ENCODE measurements at places on chromosomes 11 and 22.

DNA sequence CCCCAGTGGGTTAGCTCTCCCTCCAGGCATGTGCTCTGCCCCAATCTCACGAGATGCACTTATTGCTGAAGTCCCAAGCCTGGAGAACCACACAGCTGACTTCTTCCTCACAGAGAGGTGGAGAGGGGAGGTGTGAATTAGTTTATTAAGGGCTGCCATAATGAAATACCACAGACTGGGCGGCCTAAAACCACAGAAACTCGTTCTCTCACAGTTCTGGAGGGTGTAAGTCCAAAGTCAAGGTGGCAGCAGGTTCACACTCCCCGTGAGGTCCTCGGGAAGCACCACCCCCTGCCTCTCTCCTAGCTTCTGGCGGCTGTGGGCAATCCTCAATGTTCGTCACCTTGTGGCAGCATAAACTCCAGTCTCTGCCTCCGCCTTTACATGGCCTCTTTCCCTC, 39.3 kb downstream of the TECTA start:
- DNase-seq = no peak

- no peak for DNase-seq
Observed at GRCh38 chr11:132714859-132715440, 817.4 kb downstream of the OPCML start.

DNA sequence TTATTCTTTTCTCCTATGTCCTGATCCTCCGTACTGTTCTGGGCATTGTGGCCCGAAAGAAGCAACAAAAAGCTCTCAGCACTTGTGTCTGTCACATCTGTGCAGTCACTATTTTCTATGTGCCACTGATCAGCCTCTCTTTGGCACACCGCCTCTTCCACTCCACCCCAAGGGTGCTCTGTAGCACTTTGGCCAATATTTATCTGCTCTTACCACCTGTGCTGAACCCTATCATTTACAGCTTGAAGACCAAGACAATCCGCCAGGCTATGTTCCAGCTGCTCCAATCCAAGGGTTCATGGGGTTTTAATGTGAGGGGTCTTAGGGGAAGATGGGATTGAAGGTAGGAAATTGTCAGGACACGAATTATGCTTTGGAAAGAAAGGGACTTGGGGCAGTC, 843 bp downstream of the OR51T1 start:
- no peak for DNase-seq

DNA sequence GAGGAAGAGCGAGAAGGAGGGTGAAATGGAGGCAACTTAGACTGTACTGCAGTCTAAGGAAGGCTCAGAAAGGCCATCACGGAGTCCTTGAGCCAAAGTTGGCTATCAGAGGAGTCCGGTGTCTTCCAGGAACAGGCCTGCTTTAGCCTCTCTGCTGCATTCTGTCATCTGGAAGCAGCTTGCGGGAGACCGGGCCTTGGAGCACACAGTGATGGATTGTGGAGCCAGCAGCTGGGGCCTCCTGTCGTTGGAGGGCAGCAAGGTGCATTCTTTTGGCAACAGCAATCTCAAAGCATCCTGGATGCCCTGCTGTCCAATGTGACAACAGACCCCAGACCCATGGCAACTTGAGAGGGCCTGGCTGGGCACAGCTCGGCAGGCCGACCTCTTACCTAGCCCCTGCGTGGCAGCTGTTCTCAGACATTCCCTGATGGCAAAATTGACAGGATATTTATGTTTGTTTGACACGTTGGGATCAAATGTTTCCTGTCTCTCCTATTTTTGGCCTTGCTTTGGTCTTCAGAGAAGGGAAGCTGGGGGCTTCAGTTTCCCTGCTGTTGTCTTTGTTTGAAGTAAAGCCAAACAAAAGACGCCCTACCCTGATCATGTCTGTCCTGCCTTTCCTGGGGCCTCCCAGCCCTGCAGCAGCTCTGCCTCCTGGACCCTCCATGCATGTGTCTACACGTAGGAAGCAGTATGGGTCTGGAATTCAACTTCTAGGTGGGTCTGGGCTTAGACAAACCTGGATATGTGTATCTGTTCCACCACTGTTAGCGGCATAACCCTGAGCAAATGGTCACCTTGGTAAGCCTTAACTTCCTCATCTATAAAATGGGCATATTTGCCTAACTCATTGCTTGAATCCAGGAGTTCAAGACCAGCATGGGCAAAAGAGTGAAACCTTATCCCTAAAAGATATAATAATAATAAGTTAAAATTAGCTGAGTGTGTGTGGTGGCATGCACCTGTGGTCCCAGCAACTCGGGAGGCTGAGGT, 43.9 kb upstream of the LMO2 start:
- DNase-seq = no peak

- DNase-seq = no peak
Observed at GRCh38 chr11:134761926-134762247, 349.8 kb upstream of the B3GAT1 start.

GRCh38 chr22:23067691-23068090, 2.6 kb upstream of the GNAZ start:
- no peak for DNase-seq

- no peak for DNase-seq
Observed at GRCh38 chr11:119615003-119615881, 113.8 kb downstream of the NECTIN1 start.

DNA sequence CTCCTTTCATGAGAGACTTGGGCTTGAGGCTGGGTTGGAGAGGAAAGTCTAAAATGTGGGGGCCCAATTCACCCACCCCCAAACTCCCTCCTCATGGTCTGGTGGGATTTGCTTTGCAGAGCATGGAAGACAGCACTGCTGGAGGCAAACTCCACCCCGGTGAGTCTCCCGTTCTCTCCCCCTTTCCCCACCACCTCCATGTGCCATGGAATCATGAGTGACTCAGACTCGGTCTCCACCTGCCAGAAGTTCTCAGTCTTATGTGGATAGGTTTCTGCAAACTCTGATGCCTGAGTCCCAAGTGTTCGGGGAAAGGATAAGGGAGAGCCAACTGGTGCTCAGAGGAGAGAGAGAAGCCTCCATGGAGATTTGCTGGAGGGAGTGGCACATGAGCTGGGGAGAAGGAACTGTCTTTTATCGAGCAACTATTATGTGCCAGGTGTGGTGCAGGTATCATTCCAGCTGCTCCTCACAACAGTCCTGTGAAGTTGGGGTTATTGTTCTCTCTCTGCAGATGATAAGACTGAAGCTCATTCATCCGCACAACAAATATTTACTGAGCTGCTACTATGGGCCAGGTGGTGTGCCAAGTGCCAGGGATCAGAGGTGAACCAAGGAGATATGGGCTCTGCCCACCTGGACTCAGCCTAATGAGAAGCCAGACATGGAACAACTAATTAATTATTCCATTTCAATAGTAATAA, 6.6 kb downstream of the PLEKHB1 start:
- no peak for DNase-seq

DNA sequence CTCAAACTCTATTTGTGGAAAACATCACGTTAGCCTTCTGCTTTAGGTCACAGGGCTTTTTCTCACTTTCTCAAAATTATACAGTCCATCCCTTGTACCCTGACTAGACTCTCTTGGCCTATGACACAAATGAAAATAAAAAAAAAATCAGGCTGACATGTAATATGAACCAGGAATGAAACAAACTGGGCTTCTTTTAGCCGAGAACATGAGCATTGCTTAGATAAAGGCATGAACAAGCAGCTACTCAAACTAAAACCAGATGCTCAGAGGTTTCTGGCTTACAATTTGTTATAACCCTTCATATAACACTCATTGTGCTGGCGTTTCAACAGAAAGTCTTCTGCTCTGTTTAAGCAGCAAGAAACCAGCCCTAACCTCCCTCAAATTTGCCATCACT, 265.5 kb upstream of the NARS2 start:
- DNase-seq = no peak

GRCh38 chr22:38088629-38089473, 4.9 kb upstream of the SLC16A8 start:
- DNase-seq = no peak

DNA sequence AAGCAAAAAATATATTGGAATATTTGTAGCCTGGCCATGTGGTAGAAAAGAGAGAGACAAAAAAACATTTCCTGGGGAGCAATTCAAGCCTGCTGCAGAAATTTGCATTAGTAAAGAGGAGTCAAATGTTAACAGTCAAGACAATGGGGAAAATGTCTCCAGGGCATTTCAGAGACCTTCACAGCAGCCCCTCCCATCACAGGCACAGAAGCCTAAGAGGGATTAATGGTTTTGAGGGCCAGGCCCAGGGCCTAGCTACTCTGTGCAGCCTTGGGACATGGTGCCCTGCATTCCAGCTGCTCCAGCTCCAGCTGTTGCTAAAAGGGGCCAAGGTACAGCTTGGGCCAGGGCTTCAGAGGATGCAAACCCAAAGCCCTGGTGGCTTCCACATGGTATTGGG, 46.8 kb downstream of the PGR start:
- DNase-seq = no peak

All from activated CD4-positive, alpha-beta T cell treated with anti-CD3 and anti-CD28 coated beads for 36 hours (primary cell).